Bone marrow (tissue), 2 donors: ENCODE measurements at places on chromosomes 1 and 21.

DNA sequence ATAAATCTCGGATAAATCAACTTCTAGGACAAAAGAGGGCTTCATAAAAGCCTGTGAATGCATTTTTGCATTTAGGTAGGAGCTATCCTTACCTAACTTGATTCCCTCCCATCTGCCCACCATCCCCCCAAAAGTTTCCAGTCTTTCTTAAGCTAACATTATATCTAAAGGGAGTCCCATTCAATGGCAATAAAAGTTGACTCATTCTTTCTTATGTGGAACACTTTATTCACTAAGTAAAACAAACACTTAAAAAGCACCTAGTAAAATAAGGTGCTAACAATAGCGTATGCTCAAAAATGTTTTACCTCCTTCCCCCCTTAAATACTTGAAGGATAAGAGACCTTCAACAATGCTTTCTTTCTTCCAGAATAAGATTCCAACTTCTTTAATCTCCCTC lies 83.8 kb downstream of the GON4L start:
- no peak for DNase-seq

DNA sequence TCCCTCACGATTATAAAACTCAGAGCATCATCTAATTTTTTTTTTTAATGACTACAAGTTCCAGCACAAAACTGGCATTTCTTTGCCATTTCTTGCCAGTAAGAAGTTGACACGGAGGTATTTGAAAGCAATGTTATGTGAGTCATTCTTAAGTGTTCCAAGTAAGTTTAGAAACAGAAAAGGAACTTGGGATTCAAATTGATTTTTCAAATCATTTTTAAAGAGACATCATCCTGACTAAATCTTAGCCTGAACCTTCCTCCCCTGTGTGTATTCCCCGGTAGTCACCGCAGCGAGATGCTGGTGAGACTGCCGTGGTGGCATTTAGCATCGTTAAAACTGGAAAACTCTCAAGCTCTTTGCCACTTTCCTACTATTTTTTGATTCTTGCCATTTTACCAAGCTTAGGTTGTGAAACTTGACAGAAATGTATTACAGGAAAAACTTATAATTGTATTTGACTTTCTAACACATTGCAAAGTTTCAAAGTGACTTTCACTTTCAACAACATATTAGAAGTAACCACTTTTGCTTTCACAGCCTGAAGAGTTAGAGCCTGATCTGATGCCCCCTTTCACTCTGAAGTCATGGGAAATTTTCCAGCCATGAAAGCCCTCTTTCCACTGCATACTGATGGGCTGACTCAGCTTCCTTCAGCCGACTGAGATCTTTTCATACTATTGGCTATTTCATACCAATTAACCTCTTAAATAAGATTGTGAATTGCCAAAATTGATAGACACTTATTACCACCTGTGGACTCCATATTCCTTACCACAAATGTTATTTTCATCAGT lies 61.4 kb downstream of the OLFML2B start:
- no peak for DNase-seq

DNA sequence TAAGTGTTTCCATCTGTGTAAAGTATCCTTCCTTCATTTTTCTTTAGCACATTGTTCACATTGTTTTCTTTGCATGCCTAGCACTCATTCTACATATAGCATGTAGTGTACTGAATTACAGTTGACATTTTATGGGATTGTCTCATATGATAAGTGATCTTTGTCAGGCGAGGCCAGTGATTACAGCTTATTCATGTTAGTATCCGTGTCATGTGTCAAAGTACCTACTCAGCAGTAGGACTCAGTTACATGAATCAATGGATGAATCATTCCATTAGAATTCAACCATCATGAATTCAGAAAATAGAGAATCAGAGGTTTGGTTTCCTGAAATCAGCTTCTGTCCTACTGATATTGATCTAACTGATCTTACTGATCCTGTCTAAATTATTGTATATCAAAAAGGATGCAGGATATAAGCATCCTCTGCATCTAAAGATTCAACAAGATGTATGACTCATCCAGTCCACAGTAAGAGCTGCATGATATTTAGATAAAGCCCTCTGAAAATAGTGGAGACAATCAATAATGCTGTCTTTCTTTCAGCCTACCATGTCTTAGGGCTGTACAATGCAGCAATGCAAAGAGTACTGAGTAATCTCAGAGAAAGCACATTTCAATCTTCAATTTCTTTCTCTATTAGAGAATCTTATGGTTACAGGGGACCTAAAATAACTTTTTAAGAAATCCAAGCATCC lies 20.7 kb upstream of the HRNR start:
- DNase-seq, result no peak

- no peak for DNase-seq
Measured at GRCh38 chr1:236209185-236209584, 66.8 kb downstream of the GPR137B start.

DNA sequence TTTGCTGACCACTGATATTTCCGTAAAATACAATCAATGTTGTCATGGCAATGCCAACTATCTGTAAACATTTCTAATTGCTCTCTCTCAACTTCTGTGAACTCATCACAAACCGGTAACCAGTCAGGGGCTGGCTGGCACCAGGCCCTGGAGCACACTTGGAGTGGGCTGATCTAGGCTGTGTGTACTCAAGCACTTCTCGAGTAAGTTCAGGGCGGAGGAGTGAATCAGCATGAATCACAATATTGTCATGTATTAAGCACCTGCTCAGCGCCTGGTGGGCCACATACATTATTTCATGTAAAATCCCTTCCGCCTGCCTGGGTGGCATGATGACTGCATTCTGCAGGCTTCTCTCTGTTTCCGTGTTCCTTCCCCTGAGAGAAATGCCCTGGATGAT lies 212.4 kb downstream of the FOXD2 start:
- DNase-seq, result no peak

DNA sequence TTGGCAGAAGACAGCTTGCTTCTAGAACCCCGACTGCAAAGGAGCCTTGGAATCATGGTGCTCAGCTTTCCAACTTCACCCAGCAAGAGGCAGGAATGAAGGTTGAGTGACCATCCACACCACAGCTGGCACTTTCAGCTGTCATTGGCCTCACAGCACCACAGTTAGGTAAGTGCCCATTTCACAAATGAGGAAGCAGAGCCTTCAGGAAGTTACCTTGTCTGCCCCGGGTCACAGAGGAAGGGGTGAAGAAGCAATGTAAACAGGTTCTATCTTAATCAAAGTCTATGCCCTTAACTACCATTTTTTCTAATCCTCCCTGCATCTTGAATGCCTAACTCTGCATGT lies 156.0 kb downstream of the GLUL start:
- DNase-seq, result no peak

GRCh38 chr1:66350001-66350547 lies 183.9 kb upstream of the SGIP1 start:
- no peak for DNase-seq

DNA sequence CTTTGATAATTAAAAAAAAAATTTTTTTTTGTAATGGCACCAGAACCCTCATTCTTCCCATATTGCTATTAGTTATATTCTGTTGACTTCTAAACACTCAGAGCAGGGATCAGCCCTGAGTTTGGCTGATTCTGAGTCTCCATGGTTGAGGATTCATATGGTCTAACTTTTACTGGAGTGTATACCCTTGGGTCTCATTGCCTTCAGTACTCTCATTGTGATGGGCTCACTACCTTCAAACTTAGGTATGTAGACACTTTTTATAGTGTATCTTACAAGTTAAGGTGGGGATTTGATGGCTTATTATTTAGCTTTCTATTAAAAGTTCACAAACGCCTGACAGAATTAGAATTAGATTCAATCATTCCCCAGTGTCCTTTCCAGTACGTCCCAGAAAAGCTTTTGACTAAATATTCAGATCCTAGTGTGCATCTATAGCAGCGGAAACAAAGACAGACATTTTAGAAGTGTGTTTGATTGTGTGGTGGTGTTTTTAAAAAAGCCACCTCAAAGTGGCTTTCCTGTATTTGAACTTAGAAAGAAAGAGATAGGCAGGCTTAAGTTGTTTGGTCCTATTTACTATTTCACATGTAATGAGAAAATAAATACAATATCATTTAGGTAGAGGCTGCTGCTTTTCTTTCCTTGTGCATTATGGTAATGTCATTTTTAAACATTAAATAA lies 1.4 kb downstream of the MACF1 start:
- no peak for DNase-seq

GRCh38 chr1:1776672-1777582 lies 1.3 kb downstream of the NADK start:
- DNase-seq, result no peak

- no peak for DNase-seq
Measured at GRCh38 chr1:209527372-209527771, 56.1 kb upstream of the CAMK1G start.

GRCh38 chr1:71587961-71588360 lies 507.1 kb upstream of the ZRANB2 start:
- DNase-seq, result peak; percentile 19

DNA sequence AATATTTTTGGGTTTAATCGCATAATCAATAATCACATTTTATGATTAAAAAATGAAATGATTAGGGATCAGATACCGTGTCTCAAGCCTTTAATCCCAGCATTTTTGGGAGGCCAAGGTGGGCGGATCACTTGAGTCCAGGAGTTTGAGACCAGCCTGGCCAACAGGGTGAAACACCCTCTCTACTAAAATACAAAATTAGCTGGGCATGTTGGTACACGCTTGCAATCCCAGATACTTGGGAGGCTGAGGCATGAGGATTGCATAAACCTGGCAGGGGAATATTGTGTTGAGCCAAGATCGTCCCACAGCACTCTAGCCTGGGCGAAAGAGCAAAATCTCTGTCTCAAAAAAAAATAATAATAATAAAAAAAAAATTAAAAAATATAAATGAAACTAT lies 1581.4 kb downstream of the KCNT2 start:
- DNase-seq, result no peak

DNA sequence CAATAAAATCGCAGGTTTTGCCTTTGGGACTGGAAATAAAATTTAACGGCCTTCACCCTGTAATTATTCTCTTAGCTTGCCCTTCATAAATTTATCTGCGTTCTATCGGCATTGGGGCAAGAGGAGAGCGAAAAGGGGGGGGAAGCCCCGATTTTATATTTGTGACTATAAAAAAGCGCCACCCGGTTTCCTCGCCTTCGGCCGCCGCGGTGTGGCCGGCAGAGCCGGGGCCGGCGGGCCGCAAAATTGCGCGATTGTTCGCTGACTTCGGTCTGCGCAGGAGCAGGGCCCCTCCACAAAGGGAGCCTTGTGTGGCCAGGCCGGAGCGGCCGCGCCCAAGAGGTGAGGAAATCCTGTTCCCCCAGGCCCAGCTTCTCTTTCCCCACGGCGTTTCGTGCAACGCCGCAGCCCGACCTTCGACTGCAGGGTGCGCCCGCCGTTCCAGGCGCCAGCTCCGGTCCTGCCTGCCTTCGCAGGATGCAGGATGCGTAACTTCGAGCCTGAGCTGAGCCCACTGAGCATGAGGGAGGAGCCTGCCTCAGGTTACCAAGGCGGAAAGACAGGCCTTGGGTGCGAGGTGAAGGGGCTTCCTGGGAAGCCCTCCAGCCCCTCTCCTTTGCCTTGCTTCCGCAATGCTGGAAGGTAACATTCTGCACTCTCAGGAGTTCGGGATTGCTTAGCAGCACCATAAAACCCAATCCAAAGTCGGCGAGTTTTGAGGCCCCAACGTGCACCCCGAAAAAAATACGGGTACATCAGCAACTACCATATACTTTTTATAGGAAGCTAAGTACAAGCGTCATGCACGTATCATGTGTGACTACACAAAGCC lies 4.9 kb upstream of the TBX15 start:
- DNase-seq, result no peak

GRCh38 chr1:214261206-214262123 lies 19.5 kb upstream of the SMYD2 start:
- peak; percentile 45 for DNase-seq

DNA sequence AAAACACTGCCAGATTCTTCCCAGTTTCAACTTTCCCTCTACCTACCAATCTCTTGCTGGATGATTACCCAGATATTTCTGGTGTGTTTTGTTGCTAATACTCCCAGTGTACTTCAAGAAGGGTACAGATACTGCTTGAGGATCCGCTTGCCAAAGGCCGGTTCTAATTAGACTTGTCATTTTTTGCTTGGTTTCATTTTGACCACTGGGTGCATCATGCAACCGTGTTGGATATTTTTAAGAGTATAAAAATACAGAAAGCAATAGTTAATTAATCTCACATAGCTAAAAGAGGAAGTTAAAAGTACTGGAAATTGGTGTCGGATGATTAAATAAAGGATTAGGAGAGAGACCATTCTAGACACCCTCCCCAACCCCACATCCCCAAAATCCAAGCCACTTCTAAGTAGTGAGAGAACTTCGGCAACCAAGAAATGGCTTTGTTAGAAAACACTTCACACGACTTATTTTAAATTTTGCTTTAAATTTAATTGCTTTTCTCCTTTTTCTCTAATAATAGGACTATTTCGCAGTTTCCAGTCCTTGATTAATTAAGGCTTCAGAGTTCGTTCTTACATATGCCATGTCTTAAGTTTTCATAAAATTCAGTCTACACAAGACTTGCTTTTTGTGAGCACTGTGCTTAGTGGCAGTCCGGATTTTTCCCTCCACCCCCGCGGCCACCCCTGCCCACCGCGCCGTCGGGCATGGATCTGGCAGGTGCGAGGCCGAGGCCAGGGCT lies 2.5 kb upstream of the CDKN2C start:
- no peak for DNase-seq

DNA sequence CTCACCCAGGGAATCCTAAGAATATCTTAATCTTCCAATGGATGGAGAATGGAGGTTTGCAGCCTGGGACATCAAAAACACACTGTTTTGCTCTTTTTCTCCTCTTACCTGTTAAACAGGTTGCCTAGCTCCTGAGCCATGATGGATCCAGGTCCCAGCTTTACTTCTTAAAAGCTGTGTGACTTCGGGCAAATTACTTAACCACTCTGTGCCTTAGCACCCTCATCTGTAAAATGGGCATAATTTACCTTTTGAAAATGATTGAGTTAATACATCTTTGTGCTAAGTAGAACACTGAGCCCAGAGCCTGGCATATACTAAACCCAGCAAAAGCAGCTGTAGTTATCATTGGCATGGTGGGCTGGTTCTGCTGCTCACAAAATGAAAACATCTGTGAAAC lies 10.2 kb downstream of the COQ8A start:
- no peak for DNase-seq

GRCh38 chr1:3879099-3879498 lies 21.0 kb downstream of the C1orf174 start:
- no peak for DNase-seq

DNA sequence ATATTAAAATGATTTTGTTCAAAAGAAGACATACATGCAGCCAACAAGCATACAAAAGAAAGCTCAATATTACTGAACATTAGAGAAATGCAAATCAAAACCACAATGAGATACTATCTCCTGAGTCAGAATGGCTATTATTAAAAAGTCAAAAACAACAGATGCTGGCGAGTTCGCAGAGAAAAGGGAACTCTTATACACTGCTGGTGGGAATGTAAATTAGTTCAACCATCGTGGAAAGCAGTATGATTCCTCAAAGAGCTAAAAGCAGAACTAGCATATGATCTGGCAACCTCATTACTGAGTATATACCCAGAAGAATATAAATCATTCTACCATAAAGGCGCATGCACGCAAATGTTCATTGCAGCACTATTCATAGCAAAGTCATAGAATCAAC lies 126.0 kb upstream of the HMCN1 start:
- no peak for DNase-seq

GRCh38 chr21:45867671-45868081 lies 113.9 kb upstream of the COL6A1 start:
- DNase-seq, result no peak

GRCh38 chr1:51433269-51433971 lies 85.6 kb downstream of the EPS15 start:
- peak; percentile 32 for DNase-seq
